Panc1 (cell line): ENCODE measurements at places on chromosomes 3 and 15. TPM values are rescaled to one million over a fixed set of nuclear protein-coding genes. Genes with fewer than 3 reads are reported as not detected.

Gene TIMP4
- not detected for total RNA-seq

GRCh38 chr3:172606021-172606420 lies 82.8 kb upstream of the TNFSF10 start:
- DNase-seq, result no peak

- no peak for DNase-seq
These were observed 39.3 kb downstream of the ST6GAL1 start for GRCh38 chr3:186969607-186970006.

Gene FEZF2
- not detected for total RNA-seq

- DNase-seq, result no peak
These were observed 151.6 kb upstream of the MEF2A start for GRCh38 chr15:99413955-99414754.
